Inflammatory macrophage (primary cell): ENCODE measurements at places on chromosomes 5 and 9.

DNA sequence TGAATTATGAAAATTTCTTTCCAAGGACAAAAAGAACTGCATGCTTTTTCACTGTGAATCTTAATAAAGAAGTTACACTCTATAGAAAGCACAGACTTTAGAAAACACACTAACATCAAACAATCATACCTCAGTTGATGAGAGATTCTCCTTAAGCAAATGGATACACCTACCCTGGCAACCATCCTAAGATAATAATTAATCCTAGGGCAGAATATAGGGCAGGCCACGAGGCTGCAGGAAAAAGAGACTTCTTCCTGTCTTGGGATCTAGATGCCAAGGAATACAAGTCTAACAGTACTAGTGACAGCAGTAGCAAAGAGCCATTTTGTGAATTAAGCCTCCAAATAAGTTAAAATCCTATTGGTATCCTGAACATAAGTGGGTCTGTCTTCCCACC, 395.4 kb downstream of the EFNA5 start:
- DNase-seq, result no peak

- DNase-seq, result no peak
Measured at GRCh38 chr9:134602547-134603362, 38.8 kb upstream of the COL5A1 start.

- DNase-seq, result no peak
Measured at GRCh38 chr9:68949271-68950000, 64.5 kb downstream of the PRKACG start.

GRCh38 chr5:113296676-113297075, 138.1 kb downstream of the TSSK1B start:
- no peak for DNase-seq

GRCh38 chr5:17665836-17666235, 31.6 kb downstream of the TAF11L14 start:
- DNase-seq, result peak; percentile 6

DNA sequence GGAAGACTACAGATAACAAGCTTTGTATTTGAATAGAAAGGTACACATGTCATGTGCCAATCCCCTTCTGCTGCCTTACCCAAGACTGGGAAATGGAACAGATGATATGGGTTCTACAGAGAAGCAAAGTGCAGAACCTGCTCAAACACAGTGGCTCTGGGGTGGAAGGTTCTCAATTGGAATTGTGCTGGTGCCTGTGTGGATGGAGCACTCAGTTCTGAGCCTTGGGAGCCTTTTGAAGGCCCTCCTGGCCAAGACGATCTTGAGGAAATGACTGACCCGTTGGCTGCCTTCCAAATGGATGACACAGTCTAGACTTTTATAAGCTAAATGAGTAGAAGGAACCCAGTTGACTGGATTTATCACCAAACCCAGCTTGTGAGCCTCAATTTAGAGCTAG, 4.2 kb upstream of the PRSS3 start:
- DNase-seq, result peak; percentile 21

DNA sequence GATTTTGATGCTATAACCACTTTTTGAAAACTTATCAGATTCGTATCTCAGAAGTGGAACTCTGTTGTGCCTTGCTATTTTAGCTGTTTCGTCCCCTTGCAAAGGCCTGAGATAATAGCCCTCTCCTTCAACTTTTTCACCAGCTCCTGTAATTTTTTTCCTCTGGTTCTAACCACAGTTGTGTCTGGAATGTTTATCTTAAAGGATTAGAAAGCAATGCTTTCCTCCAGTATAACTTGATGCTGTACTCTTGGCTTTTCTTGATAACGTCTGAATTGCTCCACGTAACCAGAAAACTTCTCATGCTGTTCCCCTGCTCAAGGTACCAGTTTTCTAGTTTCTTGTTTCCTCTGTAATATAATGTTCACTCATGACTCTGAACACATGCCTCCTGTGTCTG, 209.4 kb downstream of the DTWD2 start:
- no peak for DNase-seq

DNA sequence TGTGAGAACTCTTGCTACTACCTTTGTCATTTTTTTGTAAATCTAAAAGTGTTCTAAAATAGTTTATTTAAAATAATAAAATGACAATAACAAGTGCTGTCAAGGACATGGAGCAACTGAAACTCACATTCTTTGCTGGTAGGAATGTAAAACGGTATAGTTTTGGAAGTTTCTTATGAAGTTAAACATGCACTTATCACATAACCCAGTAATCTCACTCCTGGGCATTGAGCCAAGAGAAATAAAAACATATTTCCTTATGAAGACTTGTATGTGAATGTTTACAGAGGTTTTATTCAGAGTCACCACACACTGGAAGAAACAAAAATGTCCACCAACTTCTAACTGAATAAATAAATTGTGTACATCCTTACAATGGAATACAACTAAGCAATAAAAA, 46.0 kb upstream of the COL15A1 start:
- no peak for DNase-seq

DNA sequence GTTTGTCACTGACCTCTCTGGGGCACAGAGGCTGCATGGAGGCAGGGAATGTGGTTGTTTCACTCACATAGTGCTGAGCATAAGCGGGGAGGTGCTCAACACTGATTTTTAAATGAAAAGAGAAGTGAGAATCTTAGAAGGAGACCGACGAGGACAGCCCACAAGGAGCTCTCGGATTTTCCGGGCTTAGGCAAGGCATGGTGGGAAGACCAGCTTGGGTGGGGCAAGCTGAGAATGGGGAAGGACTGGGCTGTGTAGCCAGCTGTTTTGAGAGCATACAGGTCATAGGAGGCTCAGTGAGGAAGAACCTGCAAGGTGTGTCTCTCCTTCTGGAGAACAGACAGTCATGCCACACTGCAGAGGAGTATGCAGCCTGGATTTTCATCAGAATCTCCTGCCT, 86.0 kb upstream of the TNFSF8 start:
- peak; percentile 80 for DNase-seq

DNA sequence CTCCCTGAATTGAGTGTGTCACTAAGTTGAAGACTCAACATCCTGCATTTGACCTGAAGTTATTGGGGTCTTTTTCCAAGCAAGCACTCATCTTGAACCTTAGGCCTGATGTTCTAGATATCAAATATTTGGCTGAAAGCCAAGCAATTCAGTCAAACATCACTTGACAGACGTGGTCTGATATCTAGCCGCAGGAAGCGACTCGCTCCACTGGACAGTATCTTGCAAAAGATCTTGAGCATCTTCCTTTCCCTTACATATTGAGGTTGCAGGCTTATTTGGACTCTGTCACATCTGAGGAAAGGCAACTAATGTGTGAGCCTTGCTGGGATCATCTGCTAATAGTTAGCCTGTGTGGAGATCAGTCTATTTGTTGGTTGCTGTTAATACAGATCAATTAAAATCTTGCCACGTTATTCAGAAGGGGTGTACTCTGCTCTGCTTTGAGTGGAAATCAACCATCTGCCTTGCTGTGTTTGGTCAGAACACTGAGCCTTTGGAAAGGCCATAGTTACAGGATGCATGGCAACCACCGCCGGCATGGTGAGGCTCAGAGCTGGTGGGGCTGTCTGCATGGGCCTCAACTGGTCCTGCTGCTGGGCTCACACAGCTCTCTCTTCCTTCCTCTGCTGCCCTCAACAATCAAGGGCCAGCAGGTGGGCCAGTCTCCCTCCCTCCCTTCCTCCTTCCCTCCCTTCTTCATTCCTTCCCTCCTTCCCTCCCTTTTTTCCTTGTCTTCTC, 166.9 kb upstream of the KLF9 start:
- DNase-seq, result no peak

- DNase-seq, result no peak
Measured at GRCh38 chr5:151923866-151924476, 680 bp downstream of the GLRA1 start.

DNA sequence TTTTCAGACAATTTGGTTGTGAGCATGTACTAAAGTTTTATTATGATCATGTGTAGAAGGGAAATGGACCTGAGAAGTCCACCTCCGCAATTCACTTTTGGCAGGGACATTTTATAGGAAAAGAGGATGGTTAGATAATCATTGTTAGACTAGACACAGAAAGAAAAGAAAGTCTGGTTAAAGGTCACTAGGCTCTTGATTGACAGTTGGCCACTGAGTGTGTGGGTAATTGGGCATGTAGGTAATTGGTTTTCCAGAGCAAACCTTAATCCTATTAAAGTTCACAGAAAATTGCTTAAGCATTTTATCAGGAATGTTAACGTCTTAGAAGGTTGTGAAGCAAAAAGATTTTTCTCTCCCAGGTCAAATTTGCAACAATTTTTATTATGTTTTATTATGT, 158.5 kb upstream of the CLINT1 start:
- no peak for DNase-seq

GRCh38 chr5:150672237-150672883, 11.3 kb downstream of the MYOZ3 start:
- DNase-seq, result peak; percentile 21

DNA sequence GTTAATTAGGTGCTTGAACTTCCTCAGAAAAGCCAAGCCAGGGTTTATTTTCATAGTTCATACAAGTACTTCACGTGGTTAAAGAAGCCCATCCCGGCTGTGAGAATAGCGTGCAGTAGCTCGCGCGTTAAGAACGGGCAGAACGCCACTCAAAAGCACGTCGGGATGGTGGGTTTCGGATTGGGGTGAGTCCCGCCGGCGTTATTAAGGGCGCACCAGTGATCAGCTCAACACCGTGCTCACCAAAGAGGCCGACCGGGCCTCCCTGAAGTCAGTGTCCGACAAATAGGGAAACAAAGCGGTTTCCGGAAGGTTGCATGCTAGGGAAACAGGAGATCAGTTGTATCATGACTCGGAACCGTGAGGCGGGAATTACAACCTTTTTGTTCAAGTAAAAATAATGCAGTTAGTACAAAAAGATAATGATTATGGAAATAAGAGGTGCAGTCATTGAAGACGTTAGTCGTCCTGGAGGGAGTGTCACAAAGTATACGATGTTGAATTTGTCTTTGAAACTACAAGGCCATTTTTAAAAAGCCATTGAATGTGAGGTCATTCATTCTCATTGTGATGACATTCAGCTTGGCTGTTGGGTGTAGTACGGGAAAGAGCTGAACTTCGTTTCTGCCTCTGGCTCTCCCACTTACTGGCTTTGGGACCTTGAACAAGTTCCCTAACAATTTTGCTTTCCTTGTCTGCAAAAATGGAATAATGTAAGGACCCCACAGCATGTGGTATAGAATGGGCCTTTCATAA, 992 bp downstream of the SETD9 start:
- DNase-seq, result peak; percentile 73

GRCh38 chr9:92746567-92747458, 17.8 kb downstream of the BICD2 start:
- no peak for DNase-seq

GRCh38 chr5:178677429-178677828, 50.6 kb upstream of the CLK4 start:
- peak; percentile 19 for DNase-seq

DNA sequence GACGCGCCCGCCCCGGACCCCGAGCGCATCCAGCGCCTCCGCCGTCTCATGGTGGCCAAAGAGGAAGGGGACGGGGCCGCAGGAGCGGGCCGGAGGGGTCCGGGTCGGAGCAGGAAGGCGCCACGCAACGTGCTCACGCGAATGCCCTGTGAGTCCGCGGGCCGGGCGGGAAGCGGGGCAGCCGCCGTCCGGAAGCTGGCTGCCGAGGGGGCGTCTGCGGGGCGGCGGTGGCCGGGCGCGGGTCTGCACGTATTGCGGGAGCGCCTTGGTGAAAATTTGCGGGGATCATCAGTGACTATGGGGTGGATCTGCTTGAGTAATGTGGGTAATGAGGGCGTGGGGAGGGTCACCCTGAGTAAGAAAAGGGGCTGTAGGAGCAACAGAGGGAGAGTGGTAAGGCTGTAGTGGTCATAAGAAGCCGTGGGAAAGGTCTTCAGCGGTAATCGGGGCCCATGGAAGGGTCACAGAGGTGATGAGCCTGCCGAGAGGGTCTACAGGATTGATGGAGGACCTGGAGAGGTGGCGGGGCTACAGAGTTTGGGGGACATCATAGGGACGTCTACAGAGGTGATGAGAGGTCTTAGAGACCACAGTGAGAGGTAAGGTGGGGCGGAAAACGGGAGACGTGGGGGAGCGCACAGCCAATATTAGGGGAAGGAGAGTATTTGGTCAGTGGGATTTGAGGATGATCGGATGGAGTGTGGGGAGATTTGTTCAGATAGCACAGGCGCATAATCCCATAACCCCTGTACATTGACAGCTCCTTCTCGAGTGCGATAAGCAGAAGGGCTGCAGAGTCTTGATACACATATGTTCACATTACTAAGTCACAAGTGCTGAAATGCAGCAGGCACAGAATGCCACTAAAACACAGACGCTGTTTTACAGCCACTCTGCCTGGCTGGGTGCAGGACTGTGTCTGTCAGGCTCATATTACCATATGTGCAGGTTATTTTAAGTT, 819 bp downstream of the LSM11 start:
- no peak for DNase-seq

- DNase-seq, result peak; percentile 80
Measured at GRCh38 chr9:137365056-137365455, 57.9 kb downstream of the EXD3 start.

- no peak for DNase-seq
Measured at GRCh38 chr9:133226219-133227171, 17.4 kb upstream of the OBP2B start.

DNA sequence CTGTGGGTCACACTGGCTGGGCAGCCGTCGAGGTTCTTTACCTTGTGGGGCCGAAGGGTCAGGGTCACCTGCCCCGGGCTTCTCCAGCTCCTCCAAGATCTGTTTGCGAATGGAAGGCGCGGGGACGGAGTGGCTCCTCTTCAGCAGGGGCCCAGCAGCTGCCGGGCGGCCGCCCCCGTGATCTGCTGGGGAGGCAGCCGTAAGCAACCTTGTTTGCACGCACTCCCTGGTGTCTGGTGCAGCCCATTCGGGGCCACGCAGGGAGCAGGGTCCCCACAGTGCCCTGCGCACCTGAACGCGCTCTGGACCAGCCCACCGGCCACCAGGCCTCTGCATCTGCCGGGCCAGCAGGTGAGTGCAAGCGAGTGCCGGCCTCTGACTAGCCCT, 34.9 kb downstream of the PNPLA7 start:
- DNase-seq, result no peak

GRCh38 chr5:159216454-159216853, 7.1 kb upstream of the RNF145 start:
- DNase-seq, result no peak

DNA sequence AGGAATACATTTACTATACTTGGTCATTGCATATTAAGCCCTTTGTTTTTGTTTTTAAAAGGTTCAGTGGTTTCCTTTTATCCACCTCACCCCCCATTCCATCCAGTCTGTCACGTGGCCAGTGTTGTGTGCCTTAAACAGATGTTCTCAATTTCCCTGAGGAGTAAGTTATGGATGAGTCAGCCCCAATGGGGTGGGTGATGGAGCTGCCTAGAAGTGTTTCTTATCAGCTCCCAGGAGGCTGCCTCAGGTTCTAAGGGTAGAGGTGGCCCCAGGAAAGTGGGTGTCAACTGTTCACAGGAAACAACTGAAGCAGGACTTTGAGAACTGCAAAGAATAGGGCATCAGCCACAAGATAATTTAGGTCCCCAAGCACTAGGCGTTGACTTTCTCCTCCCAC, 41.1 kb downstream of the ACTBL2 start:
- no peak for DNase-seq

GRCh38 chr9:121646992-121647391, 4.4 kb upstream of the DAB2IP start:
- no peak for DNase-seq
